NCI-H1930 (cell line): ENCODE measurements at places on chromosomes 2 and 18.
A peak's percentile ranks its signal among the peaks of the same experiment; 100 is the strongest.

DNA sequence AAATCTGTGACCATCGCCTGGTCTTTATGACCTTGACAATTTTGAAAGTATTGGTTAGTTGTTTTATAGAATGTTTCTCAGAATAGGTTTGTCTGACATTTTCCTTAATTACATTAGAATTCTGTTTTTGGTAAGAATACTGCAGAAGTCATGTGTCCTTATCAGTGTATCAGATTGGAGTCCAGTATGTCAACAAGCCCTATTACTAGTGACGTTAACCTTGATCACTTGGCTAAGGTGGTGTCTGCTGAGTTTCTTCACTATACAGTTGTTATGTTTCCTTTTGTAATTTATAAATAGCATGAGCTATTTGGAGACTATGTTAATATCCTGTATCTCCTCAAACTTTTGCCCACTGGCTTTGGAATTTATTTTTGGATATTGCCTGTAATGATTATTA is 10.8 kb upstream of the IL36G start:
- no peak for DNase-seq

GRCh38 chr2:26561918-26562810 is 79.0 kb downstream of the CIB4 start:
- DNase-seq = peak; percentile 76

GRCh38 chr2:232817756-232818155 is 41.4 kb upstream of the KCNJ13 start:
- no peak for DNase-seq

DNA sequence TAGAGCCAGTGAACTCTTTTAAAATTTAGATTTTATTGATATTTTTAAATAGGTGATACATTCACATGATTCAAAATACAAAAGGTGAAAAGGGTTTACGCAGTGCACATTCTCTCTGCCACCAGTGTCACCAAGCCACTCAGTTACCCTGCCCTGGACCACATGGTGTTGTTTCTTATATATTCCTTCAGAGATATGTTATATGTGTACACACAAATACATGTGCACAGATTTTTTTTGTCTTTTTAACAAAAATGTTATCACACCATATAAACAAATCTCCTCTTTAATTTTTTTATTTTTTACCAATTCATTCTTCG is 26.2 kb downstream of the SERPINB4 start:
- DNase-seq = no peak
